ENCODE measurements at places on chromosomes 12 and 14.

DNA sequence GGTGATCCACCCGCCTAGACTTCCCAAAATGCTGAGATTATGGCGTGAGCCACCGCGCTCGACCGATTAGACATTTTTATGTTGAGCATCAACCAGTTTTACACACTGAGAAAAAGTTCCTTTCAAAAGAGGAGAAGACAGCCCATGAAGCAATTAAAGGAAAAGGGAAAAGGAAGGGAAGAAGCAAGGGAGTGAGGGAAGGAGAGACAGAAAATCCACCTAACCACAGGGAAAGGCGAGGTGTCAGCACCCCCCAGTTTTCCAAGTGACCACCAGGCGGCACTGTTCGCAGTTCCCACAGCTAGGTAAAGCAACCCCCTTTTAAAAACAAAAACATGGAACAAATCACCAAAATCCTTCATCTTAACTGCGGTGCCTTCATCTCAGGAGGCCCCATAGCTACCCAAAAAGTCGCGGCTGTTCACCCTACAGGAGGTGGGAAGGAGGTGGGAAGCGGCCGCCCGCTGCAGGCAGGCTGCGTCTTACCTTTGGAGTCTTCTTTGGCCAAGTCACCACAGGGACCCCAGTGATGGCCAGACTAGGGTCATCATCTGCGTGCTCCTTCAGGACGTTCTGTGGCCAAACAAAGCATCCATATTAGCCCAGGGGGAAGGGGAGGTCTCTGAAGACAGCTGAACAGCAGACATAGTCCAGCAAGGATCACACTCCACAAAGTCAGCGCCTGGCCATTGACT is 86.6 kb downstream of the KDM2B start:
- DNase-seq, result peak; percentile 66

- peak; percentile 68 for DNase-seq
Measured at GRCh38 chr14:74500417-74501134, 7.0 kb downstream of the ISCA2 start.

DNA sequence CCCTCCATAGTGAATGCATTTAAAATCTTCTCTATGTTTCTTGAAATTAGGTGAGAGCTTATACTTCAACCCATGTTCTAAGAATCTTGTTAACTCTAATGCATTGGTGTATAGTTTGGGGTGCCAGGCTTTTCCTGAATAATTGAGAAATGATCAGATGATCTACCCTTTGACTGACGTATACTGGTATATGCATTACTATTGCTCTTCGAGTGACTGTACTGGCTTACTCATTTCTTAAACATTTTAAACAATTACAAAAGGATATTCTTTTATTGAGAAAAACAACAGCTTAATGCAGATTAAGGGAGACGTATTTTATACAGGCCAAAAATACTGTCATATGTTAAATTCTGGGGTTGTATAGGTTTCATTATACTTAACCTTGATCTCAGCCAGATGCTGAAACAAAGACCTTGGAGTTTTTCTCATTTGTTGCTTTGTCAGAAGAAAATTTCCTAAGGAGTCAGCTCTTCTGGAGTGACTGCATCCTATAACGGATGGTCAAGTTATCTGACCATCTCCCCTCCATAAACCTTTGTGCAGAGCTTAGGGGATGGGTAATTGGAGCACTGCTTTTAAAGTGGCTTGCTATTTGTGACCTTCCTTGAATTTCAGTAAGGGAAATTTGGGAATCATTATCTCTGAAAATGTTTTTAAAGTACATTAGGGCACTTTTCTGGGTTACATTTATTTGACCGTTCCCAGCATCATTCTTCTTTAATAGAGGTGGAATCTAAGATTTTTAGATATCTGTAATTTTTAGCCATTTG is 507.6 kb downstream of the PCNX1 start:
- DNase-seq, result no peak

DNA sequence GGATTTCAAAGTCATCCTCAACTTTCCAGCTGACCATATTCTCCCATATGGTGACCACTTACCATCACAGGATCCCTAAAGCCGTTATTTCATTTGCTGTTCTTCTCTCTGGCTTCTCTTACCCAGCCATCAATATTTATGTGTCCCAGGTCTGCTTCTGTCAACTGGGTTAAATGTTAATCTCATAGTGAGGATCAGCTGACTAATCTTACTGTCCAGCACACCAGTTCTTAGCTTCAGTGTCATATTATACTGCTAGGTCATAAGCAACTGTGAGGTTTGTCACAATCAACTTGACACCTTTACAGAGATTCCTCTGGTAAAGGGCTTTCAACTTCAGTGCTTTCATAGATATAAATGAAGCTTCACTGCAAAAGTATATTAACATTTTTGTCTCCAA is 294.4 kb downstream of the DIO2 start:
- no peak for DNase-seq

- peak; percentile 93 for DNase-seq
Measured at GRCh38 chr12:50283229-50283923, at the start of gene LIMA1. Gene LIMA1, minus strand, starts transcription at chr12:50283520. Its CDS starts 34,769 bp downstream, at chr12:50248751.

GRCh38 chr14:20387576-20387975 is 25.7 kb downstream of the TEP1 start:
- DNase-seq, result no peak

- DNase-seq, result no peak
Measured at GRCh38 chr14:77844802-77845201, 44.9 kb downstream of the ADCK1 start.

DNA sequence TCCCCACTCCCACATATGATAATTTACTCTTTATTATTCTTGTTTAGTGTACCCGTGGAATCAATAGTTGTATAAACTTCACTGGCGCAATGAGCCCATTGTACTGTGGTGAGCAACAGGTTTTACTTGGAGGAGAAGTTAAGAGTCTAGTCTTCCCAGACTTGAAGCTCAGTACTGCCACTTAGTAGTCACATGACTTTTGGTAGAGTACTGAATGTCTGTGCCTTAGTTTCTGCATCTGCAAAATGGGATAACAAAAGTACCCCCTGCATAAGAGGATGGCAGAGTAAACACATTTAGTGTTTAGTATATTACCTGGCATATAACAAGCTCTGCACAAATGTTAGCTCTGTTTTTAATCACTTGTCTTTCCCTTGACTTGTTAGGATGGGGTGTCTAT is 375.5 kb downstream of the VRK1 start:
- DNase-seq, result no peak

DNA sequence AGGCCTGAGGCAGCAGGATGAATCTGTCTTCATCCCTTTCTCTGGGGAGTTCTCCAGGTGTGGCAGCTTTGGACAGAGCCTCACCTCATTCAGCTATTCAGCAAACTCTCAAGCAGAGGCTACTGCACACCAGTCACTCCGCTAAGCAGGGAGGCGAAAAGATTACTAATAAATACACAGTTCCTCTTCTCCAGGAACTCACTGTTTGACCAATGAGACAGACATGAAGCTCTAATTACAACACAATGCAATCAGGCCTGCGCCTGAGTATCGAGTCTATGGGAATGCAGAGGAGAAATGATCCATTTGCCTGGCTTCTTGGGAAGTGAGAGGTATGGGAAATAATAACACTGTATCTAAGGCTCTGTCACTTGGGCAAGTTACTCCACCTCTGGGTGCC is 178.1 kb downstream of the CRADD start:
- no peak for DNase-seq

DNA sequence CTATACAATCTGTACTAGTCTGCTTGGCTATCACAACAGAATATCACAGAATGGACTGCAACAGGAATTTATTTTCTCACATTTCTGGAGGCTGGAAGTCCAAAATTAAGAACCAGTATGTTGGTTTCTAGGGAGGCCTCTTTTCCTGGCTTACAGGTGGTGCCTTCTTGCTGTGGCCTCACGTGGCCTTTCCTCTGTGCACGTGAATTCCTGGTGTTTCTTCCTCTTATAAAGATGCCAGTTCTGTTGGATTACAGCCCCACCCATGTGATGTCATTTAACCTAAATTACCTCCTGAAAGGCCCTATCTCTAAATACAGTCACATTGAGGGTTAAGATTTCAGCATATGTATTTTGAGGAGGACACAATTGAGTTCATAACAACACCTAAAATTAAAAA is 32.1 kb upstream of the C2CD5 start:
- DNase-seq, result no peak

DNA sequence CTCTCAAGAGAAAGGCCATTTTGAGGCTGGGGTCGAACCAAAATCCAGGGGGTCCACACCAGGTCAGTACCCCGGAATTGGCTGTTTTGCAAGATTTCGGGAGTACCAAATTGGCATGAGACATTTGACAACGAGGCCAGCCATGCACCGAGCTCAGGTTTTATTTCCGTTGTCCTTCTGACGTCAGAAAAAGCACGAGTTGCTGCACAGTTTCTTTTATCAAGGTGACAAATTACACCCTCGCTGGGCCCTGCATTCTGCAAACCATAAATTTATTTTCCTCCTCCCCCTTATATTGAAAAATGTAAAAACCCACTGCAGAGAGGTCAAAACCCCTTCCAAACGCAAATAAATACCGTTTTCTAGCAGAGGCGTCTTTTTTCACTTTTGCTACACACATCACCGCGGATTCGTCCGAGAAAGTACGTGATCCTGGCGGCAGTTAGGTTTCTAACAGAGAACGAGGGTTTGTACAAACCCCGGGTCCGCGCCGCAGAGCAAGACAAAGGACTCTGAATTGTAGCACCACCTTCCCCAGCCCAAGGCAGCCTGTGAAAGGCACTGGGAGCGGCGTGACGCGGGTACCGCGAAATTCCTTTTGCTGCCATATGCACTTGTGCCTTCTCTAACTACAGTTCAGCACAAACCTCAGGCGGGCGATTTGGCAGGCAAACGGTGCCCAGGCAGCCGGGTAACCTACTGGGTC is 1.8 kb downstream of the SLC38A1 start:
- DNase-seq, result peak; percentile 82

DNA sequence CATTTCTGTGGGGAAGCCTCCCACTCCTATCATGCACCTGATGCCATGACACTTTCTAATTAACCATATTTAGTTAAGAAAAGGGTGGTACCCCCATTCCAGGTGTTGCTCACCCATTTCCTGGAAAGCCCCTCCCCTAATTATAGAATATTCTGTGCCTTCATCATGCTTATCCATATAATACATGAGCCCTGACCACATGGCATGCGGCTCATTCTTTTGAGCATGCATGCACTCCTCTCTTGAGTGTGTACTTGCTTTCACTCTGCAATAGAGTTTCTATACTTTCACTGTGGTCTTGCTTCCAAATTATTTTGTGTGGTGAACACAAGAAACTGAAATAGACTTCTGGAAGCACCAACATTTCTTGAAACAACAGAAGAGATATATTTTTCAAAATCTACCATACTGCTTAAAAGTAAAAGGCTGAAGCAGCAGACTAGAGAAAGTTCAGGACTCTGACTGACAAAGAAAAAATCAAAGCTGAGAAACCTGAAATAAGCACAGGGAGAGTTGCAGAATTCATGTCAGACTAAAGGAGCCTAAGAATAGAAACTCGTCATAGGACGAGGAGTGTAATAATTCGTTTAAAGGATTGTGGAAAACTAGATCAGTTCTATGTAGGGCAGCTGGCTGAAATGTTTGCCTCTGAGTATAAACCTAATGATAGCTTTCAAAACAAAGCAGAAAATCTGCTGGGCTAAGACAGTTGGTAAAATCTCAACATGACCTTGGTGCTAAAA is 144.8 kb downstream of the KITLG start:
- DNase-seq, result no peak

- no peak for DNase-seq
Measured at GRCh38 chr12:19165451-19165850, 35.9 kb downstream of the PLEKHA5 start.

DNA sequence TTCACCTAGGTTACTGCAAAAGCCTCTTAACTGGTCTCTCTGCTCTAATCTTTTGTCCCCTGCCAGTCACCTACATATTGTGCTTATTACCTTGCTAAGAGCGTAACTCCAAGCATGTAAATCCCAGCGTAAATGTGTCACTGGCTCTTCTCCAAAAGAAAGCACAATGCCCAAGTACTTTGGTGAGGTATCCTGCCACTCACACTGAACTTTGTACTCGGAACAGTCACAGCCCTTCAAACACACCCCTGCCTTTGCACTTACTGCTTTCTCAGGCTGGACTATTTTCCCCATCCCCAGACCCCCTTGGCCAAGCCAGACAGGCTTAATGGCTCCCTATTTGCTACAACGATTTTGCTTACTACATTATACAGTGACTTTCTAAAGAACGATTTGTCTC is 31.7 kb downstream of the GALNT4 start:
- DNase-seq, result no peak

DNA sequence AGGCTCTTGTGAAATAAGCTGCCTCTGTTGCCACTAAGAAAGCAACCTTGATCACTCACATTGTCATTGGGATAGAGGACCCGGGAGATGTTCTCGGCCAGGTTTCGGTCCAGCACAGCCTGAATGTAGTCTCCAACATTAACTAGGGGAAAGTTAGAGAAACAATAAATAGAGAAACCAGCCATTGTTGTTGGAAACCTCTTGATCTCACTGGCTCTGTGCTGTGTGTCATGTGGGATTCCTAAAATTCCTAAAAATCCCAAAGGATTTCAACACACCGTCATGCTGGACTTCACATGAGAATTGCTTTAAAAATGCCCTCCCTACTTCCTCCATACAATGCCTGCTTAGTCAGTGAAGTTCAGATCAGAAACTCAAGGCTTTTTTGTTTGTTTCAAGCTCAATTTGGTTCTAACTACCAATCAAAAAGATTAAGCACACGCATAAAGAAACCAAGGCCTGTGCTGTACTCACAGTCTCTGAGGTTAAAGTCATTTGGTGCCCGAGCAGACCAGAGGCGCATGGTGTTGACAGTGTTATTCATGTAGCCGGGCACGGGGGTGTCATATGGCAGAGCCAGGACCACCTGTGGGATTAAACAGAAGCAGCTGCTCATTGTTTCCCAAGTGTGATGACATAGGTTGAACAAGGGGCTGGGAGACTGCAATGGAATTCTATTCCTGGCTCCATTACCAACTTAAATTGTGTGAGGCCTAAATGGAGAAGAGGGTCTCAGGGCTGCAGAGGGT is 23.6 kb downstream of the PYGL start:
- peak; percentile 24 for DNase-seq

- DNase-seq, result no peak
Measured at GRCh38 chr14:22923746-22924145, 4.8 kb upstream of the RBM23 start.

- no peak for DNase-seq
Measured at GRCh38 chr12:113131556-113131955, 4.0 kb downstream of the RASAL1 start.

- no peak for DNase-seq
Measured at GRCh38 chr12:2194571-2194970, 141.8 kb downstream of the CACNA1C start.

- DNase-seq, result no peak
Measured at GRCh38 chr14:64795211-64795610, 84.5 kb downstream of the SPTB start.

- peak; percentile 82 for DNase-seq
Measured at GRCh38 chr14:59630288-59630963, 53.8 kb upstream of the CCDC175 start.

GRCh38 chr14:35332517-35333263 is 40.5 kb downstream of the PSMA6 start:
- DNase-seq, result no peak

DNA sequence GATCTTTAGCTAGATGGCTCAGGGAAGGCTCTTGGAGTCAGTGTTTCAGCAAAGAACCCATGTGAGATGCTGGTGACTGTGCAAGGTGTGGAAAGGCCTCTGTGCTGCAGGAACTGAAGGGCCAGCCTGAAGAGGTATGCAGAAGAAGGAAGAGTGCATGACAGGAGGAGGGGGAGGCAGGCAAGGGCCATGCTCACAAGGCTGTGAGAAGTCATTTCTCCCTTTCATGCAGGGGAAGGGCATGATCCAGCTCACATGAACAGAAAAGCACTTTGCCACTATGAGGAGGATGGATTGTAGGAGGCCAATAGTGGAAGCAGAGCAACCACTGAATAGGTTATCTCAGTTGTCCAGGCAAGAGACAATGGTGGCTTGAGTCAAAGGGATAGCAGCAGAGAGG is 83.7 kb downstream of the SSPN start:
- DNase-seq, result no peak

- no peak for DNase-seq
Measured at GRCh38 chr14:54192610-54193009, 204.2 kb upstream of the CDKN3 start.

Measured in neural progenitor cell (in vitro differentiated cells).